ENCODE measurements at places on chromosomes 16 and 17.
A peak's percentile ranks its signal among the peaks of the same experiment; 100 is the strongest.

- DNase-seq = peak; percentile 34
Measured at GRCh38 chr16:89060207-89060794, 33.4 kb upstream of the ACSF3 start.

GRCh38 chr16:17532338-17532995 lies 61.7 kb upstream of the XYLT1 start:
- DNase-seq = no peak

- DNase-seq = no peak
Measured at GRCh38 chr16:90081606-90081970, 4.5 kb upstream of the PRDM7 start.

- DNase-seq = peak; percentile 79
Measured at GRCh38 chr17:17416007-17416399, 60.8 kb upstream of the MED9 start.

DNA sequence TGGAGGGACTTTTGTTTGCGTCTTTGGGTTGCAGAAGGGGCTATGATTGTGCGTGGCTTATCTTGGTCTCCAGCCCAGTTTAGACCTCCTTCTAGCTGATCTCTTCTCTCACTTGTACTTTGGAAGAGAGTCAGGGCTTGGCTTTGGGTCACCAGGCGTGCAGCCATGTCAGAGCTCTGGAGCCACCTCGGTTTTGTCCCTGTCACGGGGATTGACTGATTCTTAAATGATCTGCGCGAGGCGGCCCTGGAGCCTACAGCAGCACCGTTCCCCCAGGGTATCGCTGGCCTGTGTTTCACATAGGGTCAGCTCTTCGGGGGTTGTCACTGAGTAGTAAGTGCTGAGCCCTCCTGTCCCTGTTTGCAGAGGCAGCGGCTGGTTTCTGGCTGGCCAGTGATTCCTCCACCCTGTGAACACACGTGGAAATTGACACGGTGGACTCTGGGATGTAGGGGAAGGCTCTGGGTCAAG lies 209.8 kb upstream of the CHMP6 start:
- no peak for DNase-seq

DNA sequence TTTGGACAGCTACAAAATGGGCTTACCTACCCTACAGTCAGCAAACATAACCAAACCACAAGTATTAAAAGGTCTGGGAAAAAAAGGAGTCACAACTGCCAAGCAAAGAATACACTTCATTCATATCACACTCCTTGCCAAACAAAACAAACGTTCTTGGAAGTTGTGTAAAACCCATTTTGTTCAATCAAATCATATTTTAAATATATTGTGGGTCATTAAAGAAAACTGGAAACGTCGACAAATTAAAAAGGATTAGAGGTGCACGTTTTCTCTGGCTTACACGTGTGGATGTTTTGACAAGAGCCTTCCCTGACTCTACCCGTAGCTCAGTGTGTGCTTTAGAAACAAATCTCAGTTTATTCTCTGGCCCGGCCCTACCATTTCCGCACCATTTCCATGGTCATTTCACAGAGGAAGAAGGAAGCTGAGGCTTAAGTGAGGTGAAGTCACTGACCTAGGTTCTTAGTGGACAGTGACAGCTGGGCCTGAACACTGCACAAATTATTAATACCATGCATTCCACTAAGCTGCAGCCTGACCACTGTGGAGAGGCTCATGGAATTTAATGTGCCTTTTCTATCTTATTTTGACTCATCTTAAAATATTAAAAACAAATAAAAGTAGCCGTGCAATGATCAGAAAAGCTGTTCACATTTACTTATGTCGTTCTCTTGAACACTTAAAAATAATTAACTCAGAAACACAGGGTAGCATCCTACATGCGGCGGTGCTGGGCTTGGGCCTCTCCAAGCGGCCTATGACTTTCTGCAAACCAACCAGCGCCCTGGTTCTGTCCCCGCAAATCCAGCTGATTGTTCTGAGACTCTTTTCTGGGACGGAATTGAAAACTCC lies 968 bp downstream of the CEP112 start:
- DNase-seq = no peak

GRCh38 chr17:726271-726919 lies 6.0 kb upstream of the TLCD3A start:
- DNase-seq = no peak

GRCh38 chr16:89164436-89164835 lies 7.1 kb upstream of the CDH15 start:
- no peak for DNase-seq

- peak; percentile 14 for DNase-seq
Measured at GRCh38 chr17:43791589-43791988, 11.4 kb downstream of the CFAP97D1 start.

GRCh38 chr17:38750044-38750311 lies 1.8 kb upstream of the PCGF2 start:
- DNase-seq = no peak

GRCh38 chr17:73640691-73641090 lies 3.6 kb downstream of the SDK2 start:
- DNase-seq = no peak

DNA sequence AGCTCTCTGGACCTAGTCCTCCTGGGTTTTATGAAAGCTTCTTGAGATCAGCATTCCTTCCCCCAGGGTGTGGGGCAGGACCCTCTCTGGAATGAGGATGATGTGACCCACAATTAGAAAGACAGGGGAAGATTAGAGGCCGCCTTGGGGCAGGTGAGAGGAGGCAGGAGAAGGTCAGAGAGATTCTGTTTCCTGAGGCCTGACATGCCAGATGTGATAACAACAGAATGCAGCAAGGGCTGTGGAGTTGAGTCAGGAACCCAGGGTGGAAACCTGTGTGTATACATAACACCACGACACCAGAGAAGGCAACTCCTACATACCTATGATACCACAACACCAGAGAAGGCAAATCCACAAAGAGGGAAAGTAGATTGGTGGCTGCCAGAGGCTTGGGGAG lies 5.4 kb upstream of the SLC5A10 start:
- no peak for DNase-seq

GRCh38 chr17:28047806-28048205 lies 5.3 kb downstream of the NLK start:
- no peak for DNase-seq

GRCh38 chr17:32516450-32516849 lies 29.7 kb downstream of the CDK5R1 start:
- DNase-seq = no peak

DNA sequence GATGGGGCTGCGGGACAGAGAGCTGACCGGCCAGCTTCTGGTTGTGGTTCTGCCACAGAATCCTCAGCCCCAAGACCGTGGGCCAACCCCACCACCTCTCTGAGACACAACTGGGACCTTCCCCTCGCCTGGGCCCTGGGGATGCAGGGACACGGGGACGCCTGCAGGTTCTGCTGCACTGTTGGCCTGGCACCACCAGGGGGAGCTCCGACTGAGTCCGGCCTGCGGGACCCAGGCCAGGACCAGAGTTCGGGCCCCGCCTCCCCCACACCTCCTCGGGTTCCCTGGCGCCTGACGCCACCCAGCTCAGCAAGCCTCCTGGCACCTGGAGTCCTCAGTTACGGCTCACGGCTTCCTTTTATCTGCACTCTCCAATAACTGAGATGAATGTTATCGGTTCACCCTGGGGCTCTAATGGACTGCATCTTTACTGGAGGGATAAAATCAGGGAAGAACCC lies 27.3 kb downstream of the TBC1D16 start:
- peak; percentile 86 for DNase-seq

DNA sequence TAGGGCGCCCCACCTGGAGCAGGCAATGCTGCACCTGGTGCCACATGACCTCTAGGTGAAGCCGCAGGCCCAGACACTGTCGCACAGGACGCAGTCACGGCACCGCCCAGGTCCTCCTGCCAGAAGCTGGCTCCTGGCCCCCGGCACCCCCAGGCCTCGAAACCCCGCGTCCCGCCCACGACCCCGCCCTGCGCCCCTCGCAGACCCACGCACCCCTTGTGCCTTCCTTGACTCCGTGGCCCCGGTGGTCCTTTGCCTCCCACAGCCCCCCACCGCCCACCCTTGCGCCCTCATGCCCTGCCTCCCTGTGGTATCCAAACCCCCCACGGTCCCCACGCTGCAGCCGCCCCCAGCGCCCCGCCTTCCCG lies 6.3 kb upstream of the C1QTNF8 start:
- DNase-seq = no peak

DNA sequence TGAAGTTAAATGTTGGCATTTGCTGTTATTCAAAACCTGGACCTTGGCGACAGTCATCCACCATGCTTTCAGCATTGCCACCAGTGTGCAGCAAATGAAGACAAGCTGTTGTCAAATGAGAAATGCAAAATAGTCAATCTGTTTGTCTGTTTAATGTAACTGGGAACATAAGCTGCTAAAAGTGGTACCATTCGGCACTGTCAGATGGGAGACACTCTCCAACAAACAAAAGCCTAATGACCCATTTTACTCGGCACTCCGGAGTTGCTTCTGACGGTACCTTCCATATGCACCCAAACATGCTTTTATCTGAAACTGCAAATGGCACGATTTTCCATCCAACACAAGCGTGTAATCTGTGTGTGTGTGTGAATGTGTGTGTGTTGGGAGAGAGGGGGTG lies 297.8 kb downstream of the MAF start:
- DNase-seq = no peak

DNA sequence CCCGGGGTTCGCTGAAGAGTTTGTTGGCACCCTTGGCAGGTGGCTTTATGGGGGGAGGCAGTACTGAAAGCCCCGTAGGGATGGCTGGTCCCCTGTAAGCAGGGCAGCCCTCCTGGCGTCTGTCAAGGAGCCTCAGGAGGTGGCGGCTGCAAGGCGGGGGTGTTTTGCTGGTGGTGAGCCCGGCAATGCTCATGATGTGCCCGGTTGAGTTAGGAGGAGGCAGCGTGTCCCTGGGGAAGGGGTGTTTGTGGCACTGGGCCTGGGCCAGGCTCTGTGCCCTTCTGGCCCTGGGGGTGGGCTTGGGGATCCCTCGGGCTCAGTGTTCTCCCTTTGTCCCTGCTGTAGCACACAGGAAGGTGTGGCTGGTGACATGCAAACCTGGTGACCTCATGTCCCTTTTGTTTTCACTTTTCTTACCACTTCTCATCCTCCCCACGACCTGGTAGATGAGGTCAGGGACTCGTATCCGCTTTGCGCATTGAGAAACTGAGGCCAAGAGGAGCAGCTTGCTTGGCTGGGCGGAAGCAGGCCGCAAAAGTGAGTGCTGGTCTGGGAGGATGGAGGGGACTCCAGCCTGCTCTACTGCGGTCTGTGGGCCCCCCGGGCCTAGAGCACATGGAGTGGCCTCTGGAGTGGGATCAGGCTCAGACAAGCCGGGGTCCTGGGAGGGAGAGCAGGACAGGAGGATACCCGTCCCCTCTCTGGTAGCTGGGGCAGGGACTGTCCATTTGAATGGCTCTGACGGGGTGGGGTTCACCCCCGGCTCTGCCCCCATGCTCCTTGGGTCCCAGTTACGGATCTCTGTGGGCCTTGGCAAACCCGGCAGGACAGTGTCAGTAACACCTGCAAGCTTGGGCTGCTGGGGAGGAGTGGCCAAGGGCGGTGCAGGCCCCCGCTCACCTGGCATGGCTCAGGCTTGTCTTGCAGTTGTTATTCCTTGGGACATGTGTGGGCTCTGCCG lies 2.2 kb downstream of the SNN start:
- peak; percentile 54 for DNase-seq

DNA sequence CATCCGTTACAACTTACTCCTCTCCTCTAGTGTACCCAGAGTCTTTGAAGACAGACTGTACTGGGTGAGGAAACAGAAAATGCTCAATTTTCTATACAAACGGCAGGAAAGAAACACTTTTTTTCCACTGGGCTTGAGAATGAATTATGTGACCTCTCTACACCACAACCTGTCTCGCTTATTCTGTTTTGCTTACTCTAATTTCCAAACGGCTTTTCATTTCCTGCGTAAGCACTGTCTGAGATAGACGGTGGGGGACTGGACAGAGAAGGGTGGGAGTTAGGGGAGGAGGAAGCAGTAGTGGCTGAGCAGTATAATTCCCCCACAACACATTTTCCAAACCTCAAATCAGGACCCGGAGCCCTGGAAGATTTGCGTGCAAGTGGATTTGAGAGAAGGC lies 191.4 kb upstream of the SDK2 start:
- DNase-seq = no peak

GRCh38 chr17:1241929-1242328 lies 28.3 kb upstream of the BHLHA9 start:
- DNase-seq = no peak

GRCh38 chr17:18963126-18964017 lies 11.4 kb downstream of the SLC5A10 start:
- DNase-seq = no peak

DNA sequence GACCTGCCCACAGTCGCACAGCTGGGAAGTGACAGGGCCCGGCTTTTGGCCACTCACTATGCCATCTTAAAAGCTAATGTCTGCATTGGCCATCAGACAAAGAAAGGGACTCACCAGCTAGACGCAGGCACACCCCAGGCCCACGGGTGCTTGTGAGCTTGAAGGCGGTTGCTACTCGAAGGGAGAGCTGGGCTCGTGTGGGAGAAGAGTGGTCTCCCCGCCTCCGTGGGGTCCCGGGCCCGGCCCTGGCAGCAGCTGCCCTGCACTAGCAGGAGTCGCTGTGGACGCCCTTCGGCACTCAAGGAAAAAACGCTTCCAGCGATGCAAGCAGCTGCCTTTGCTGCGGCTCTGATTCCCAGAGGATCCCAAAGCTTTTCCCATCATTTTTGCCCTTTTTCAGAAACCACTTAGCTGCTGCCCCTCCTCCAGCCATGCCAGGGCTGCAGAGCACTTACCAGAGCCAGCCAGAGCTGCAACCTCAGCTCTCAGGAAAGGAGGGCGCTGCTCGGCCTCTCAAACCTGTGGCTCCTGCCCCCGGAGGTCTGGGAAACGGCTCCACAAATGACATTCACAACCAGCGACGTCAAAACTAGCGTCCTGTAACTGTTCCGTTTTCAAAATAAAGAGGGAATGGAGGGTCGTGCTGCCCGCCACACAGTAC lies 12.3 kb downstream of the TRPV1 start:
- DNase-seq = no peak

- peak; percentile 71 for DNase-seq
Measured at GRCh38 chr17:75843577-75844529, at the start of gene UNC13D. UNC13D (minus strand) TSS chr17:75844404; CDS start chr17:75844337, 67 bp downstream.

DNA sequence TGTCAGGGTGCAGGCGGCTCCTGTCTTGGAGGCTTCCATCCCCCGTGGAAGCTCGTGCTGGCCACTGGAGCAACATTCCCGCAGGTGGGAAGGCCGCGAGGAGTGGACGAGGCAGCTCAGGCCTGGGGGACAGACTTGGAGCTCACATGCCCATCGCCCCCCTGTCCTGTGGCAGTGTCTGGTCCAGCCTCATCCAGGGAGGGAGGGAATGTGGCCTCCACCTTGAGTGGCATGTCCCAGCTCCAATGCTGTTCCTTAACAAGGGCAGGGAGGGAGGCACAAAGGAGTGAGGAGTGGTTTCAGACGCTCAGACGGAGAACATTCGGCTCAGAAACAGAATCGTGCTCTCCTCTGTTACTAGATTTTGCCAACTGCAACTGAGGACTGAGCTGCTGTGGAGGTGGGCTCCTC lies 159.4 kb upstream of the CHMP6 start:
- no peak for DNase-seq

DNA sequence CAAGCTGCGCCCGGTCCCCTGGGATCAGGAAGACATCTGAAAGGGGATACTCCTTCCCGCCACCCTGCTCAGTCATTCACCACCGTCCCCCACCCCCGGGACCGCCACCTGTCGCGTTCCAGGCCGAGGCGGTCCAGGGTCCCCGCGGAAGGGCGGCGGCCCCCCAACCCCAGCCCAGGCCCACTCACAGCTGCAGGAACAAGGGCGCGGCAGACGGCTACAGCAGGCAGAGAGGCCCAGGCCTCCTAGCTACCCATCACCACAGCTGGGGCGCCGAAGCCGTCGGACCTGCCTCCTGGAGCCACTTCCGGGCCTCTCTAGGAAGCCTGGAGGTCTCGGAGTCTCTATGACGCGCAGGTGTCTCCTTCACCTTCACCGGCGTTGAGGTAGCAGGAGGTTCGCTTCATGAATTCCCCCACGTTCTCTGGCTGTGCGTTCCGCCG lies at the start of gene SDR42E1:
TSS of gene SDR42E1 (minus strand) at position 272 of the 443 bp plus-strand sequence. CDS start 10,612 bp downstream, outside the sequence.
- peak; percentile 57 for DNase-seq
